NCI-H1694 treated with DMSO at 0.1 percent for 48 hours (cell line): ENCODE measurements at places on chromosomes 7 and 10.
A peak's percentile ranks its signal among the peaks of the same experiment; 100 is the strongest.

DNA sequence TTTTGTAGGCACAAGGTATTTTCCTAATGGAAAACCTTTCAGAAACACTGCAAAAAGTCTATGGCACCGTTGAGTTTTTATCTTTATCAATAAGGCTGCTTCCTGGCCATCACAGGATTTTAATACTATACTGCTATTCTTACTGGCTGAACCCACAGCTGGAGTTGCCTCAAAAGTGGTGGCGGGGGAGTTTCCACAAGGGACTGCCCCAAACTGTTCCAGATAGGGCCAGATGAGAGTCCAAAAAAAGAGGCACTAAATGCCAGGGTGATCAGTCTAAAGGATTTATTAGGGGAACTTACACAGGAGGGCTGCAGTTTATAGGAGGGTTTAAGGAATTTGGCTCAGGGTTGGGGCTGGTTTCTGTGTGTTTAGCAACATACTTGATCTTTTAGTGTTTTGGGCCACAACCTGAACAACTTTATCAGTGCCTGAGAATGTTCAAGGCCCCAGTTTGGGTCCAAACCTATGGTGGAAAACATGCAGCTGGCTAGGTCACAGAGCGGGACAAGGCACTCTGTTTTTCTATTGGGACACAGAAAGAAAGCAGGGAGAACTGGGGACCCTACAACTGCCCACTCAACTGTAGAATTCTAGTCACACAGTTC, 41.4 kb downstream of the STAM start:
- no peak for DNase-seq

DNA sequence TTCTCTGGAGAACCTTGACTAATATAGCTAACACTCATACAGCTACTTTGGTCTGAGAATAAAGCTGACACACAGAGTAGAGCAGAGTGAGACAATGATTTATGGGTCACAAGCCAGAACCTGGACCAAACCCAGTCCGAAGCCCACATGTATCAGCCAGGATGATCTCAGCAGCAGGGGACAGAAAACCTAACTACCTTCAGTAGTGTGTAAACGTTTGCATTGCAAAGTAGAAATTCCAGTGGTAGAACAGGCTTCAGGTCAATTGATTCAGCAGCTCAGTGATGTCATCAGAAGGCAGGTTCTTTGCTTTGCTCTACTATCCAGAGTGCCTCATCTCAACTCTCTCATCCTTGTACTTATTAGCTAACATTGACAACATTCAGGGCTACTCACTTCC, 62.5 kb upstream of the PALS2 start:
- no peak for DNase-seq

DNA sequence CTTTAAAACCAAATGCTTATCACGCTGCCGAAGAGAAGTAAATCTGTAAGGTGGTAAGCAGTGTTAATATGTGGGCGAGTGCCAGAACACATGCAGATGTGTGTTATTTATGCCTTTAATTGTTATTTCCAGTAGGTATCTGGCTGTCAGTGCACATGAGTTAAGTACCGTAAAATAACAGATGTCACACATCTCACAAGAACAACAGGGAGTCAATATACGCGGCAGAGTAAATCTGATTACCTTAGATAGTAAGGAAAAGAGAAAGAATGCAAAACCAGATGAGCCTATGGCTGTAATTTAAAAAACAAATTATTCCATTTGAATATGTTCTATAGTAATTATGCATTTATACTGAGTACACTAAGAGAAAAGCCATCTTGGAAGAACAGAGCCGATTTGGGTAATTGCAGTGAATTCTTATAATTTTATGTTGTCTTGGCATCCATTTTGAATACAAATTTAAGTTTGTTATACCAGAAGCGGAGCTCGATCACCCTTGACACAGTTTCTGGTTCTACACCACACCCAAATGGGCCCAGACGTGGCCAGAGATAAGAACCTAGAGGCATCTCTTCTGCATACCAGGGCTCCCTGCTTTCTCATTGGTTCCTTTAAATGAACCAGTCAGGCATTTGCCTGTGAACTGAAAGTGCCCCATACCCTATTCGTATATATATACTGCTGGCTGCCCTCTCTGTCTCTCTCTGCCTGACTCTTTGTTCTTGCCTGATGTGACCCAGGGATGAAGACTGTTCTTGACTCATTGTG, 34.8 kb downstream of the DNAJB9 start:
- DNase-seq, result peak; percentile 81

DNA sequence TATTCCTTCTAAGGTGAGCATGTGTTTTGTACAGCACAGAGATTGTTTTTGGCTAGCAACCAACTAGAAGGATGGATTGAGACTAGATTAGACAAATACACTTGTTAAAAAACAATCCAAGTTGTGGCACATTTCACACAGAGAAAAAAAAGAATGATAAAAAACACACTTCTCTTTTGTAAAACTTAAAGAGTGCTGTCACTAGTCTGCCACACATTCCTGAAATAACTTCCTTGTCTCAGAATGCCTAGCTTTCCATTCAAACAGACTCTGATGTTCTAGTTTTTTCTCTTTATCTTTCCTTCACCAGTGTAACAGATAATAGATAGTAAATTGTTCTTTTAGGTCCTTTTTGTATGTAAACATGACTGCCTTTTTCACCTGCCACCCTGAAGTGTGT, 11.4 kb downstream of the DLD start:
- no peak for DNase-seq

GRCh38 chr7:131265227-131265626, 62.4 kb upstream of the MKLN1 start:
- DNase-seq, result no peak

DNA sequence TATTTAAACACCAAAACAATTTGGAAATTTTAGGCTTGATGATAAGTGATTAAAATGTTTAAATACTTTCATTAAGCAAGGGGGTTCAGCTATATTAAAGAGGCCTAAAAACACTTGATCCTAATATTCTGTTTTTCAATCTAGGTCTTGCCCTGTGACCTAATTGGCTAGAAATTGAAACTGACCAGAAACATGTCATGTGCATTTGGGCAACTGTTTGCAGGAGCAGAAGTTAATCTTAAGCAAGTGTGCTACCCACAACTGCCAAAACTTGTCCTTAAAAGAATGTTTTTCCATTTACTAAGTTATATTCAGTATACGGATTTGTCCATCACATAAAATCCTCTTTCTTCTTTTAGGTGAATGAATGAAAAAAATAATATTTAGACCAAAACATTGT, 167.3 kb downstream of the PPP1R3A start:
- DNase-seq, result no peak
